Activated CD4-positive, alpha-beta T cell treated with anti-CD3 and anti-CD28 coated beads, Interleukin-2, amount 10 ng/mL, durations not matched to agents 7 days and 5 days (primary cell): ENCODE measurements at places on chromosomes 6 and 20. TPM values are rescaled to one million over a fixed set of nuclear protein-coding genes. Genes with fewer than 3 reads are reported as not detected.

DNA sequence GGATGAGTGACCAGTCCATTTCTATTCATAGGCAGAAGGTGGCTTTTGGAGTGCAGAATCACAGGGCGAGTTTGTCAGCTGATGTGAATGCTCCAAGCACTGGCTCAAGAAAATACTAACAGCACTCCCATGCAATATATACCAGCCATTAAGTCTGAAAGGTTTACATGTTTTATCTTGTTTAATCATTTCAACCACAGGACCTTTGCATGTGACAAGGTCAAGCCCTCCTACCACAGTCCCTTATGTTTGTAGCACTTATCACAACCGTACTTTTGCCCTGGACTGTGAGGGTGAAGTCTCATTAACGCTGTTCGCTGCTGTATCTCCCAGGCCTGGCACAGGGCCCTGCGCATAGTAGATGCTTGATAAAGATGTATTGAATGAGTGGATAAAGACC, 99.3 kb upstream of the PMEPA1 start:
- H3K4me3 ChIP-seq, result no peak overlapping the region
- no peaks in the 10 kb centered on the region for H3K4me1 ChIP-seq
- no peaks in the 10 kb centered on the region for H3K27me3 ChIP-seq

The GSTA2 gene
- total RNA-seq, result not detected

DNA sequence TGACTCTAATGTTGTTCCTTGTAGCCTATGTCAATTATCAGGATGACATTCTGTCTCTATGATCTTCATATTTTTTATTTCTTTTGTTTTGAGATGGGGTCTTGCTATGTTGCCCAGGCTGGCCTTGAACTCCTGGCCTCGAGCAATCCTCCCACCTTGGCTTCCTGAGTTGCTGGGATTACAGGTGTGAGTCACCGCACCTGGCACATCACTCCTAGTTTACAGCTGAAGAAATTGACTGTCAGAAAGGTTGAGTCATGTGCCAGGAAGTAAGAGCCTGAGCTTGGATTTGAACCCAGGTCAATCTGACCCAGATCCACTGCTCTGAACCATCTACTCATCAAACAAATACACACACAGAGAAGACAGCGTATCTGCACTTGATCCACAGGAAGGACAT, 14.4 kb downstream of the PPP1R3G start:
- no peaks in the 10 kb centered on the region for H3K27me3 ChIP-seq
- H3K36me3 ChIP-seq, result no peaks in the 10 kb centered on the region
- H3K4me3 ChIP-seq, result no peak overlapping the region

- no peak for DNase-seq
- no peaks in the 10 kb centered on the region for H3K36me3 ChIP-seq
- peaks cover 21% of the 10 kb centered on the region for H3K27me3 ChIP-seq
- H3K27ac ChIP-seq, result no peak overlapping the region
- H3K4me1 ChIP-seq, result peaks cover 2% of the 10 kb centered on the region
Measured at GRCh38 chr20:4227085-4227821, 211.9 kb upstream of the RNF24 start.

- H3K36me3 ChIP-seq, result peaks cover 5% of the 10 kb centered on the region
- H3K27ac ChIP-seq, result no peak overlapping the region
- no peak for DNase-seq
- no peak overlapping the region for H3K4me3 ChIP-seq
Measured at GRCh38 chr20:53445321-53445731, 148.3 kb downstream of the ZNF217 start.

The VPS16 gene
- total RNA-seq, result 54.9 TPM

The TENT5A gene
- 2.0 TPM for total RNA-seq

The MACROD2 gene
- total RNA-seq, result not detected

- H3K4me1 ChIP-seq, result no peaks in the 10 kb centered on the region
- peaks cover 8% of the 10 kb centered on the region for H3K27me3 ChIP-seq
- no peak overlapping the region for H3K27ac ChIP-seq
- H3K4me3 ChIP-seq, result no peak overlapping the region
Measured at GRCh38 chr20:44129911-44130718, 56.9 kb downstream of the JPH2 start.

The ZBP1 gene
- 28.3 TPM for total RNA-seq
